ENCODE measurements at places on chromosomes 12 and 14.
A peak's percentile ranks its signal among the peaks of the same experiment; 100 is the strongest.

DNA sequence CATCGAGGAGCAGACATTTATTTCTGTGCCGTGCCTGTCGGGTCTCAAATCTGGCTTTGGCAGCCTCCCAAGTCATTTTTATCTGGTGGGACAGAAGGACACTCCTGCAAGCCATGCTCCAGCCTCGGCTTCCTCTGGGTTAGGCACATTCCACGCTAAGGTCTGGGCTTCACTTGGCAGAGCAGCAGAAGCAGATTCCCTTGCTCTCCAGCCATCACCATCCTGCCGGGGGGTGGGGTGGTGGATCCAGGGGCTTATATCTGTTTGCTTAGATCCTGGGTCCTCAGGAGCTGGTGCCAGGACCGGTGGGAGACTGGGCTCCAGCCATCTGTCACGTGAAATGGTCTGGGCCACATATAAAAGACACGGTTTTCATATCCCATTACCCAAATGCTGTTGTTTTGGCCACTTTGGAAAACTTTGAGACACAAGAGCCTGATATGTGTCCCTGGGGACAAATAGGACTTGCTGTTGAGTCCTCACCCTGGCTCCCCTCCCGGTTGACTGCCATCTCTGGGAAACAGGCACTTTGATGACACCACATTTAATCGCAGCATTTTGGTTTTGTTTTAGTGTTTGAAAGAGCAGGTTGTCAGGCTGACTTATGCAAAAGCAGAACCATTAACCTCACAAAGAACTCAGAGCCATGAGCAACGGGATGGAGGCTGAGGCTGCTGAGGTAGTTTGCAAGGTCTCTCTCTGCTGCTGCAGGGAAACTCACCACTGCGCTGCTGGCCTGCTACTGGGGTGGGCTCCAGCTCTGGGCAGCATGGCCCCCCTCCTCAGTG, 69.6 kb upstream of the PRMT8 start:
- DNase-seq = no peak

DNA sequence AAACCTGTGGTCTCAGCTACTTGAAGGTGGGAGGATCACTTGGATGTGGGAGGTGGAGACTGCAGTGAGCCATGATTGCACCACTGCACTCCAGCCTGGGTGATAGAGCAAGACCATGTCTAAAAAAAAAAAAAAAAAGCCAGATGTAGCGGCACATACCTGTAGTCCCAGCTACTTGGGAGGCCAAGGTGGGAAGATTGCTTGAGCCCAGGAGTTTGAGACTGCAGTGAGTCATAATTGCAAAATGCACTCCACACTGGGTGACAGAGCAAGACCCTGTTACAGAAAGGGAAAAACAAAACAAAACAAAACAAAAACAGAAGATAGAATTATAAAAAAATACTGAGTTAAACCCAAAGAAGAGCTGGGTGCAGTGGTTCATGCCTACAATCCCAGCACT, 29.1 kb upstream of the APOF start:
- no peak for DNase-seq

DNA sequence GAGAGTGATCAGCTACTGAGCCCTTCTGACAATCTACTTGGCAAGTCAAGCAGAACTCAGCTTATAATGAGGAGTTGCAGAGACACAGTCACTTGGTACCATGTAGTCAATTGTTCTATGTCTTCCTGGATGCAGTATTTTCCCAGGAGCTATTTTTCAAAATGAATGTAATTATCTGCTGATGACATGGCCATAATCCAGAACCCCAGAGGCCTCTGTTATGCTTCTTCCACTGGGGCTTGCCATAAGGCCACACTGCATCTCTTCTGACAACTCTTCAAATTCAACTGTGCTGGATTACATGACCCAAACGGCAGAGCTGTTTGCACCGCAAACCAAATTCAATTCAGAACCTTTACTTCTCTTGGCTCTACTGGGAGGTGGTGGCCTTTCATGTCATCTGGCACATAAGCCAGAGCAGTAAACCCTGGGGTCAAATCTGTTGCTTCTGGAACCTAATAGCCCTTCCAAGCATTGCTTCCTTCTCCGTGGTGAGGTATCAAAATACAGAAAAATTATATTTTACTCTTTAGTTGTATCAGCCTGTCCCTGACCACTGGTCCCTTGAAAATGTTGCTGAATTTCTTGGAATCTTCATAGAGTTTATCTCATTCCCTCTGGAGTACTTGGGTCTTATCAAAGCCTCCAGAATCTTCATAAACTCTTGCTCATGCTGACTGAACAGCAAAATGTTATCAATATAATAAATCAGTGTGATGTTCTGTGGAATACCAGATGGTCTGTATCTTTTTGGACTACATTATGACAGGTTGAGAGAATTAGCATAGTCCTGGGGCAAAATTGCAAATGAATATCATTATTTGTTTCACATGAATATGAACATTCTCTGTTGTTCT, 79.4 kb upstream of the DCN start:
- DNase-seq = no peak

- DNase-seq = no peak
Measured at GRCh38 chr12:52041695-52042123, 9.5 kb upstream of the NR4A1 start.

- no peak for DNase-seq
Measured at GRCh38 chr12:108678104-108678730, 44.5 kb upstream of the SELPLG start.

DNA sequence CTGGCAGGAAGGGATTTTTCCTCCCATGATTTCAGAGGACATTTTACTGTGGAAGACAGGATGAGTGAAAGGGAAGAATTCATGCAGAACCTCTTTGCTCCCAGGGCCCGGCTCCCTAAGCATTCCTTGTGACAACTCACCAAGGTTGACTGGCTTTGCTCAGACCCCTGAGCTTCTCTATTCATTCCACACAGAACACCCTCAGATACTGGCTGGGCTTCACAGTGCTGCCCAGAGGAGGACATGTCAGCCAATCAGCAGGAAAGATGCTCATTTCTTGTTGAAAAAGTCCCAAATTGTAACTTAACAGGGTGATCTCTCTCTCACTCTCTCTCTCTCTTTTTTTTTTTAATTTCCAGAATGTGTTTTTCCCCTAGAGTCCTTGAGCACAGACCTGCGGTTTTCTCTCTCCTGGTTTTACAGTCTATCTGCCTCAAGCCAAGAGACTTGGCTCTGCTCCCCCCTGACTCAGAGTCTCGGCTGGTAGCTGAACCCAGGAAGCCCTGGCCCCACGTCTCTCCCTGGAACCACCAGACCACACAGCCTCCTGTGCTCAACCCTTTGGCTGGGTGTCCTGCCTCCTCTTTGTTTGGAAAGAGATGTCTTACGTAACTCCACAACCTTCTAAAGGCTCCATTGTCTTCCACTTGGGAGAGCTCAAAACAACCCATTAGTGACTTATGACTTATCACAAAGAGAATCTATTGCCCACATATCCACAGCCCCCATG, 43.9 kb downstream of the SSPN start:
- DNase-seq = no peak

DNA sequence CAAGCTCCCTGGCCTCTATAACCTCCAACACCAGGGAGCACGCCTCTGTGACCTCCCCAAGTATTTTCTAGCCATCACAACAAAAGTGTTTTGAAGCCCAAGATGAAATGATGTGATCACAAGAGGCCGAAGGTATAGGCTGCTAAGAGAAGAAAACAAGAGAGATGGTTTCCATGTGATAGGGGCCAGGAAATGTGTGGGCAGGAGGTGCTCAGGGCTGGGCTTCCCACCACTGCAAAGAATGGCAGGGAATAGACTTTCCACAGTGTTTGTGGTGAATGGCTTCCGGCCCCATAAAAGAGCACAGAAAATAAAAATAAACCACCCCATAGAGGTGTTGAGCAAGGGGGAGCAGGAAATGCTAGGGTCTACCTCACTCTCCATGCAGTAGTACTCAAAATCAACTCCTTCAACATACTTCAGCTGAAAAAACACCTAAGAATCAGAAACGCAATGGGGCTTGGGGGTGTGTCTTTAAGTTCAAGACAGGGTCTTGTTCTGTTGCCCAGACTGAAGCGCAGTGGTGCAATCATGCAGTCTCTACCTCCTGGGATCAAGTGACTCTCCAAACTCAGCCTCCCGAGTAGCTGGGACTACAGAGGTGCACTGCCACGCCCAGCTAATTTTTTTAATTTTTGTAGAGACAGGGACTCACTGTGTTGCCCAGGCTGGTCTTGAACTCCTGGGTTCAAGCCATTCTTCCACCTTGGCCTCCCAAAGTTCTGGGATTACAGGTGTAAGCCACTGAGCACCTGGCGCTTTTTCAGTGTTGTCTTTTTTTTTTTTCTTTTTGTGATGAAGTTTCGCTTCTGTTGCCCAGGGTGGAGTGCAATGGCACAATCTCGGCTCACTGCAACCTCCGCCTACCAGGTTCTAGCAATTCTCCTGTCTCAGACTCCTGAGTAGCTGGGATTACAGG, 27.1 kb downstream of the DAD1 start:
- DNase-seq = peak; percentile 82

- DNase-seq = no peak
Measured at GRCh38 chr12:108462686-108463085, 52.4 kb upstream of the FICD start.

DNA sequence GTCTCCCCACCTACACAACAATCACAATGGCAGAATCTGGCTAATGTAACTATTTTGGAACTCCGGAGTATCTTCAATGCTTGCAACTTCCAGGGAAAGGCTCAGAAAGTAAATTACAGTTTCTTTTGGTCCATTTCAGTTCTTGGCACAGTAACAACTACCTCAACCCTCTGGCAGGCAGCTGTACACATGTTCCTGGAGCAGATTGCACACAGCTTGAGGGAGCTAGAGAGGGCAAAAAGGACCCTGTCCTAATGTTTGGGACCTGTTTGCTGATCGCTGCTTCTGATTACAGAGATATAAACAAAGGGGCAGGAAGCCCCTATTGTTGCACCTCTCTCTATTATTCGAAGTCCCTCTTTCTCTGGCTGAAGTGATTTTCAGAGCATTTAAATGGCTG, 35.2 kb upstream of the SLC38A1 start:
- DNase-seq = no peak

DNA sequence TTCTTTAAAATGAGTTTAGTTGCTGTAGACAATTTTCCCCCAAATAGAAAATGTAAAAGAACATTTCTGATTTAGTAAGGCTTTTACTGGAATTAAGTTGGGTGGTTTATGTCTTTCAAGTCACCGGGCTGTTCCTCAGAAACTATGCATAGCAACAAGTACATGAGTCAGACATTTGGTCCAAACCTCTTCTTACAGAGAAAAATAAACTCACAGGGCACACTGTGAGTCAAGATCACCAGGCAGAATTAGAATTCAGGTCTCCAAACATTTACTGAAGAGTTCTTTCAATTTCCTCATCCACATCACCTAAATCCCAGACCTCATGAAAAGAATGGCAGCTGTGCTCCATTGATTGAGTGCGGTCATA, 476.1 kb upstream of the SOX5 start:
- DNase-seq = no peak

GRCh38 chr12:94433744-94434143, 25.9 kb downstream of the CEP83 start:
- no peak for DNase-seq

DNA sequence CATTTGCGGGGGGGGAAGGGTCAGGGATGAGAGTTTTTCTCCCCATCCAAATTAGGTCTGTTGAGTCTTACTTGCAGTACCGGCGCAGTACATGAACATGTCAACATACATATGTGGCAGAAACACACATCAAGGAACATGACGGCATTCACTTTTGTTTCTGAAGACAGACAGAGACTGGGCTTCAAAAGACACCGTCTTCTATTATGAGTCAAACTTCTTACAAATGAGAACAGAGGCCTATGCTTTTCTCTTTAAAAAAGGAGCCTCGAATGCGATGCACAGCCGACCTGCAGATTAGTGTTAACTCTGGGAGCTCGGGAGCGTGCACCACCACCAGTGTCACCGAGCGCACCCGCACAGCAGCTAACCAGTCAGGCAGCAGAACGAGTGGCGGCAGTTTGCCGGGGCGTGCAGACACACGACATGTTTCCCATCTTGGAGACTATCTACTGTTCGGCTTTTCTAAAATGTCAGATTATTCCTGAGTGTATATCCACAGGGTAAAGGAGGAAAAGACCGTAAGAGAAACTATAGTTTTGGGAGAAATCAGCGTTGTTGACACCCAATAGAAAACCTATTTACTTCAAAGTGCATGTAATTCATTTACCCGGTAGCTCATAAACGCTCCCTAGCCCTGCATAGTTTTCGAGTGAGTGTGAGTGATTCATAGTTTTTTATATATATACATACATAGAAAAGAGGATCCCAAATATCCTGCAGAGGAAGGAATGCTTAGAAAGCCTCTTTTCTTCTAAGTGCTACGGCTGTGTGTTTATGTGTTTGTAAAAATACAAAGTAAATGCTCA, 33.0 kb downstream of the UBR7 start:
- no peak for DNase-seq

DNA sequence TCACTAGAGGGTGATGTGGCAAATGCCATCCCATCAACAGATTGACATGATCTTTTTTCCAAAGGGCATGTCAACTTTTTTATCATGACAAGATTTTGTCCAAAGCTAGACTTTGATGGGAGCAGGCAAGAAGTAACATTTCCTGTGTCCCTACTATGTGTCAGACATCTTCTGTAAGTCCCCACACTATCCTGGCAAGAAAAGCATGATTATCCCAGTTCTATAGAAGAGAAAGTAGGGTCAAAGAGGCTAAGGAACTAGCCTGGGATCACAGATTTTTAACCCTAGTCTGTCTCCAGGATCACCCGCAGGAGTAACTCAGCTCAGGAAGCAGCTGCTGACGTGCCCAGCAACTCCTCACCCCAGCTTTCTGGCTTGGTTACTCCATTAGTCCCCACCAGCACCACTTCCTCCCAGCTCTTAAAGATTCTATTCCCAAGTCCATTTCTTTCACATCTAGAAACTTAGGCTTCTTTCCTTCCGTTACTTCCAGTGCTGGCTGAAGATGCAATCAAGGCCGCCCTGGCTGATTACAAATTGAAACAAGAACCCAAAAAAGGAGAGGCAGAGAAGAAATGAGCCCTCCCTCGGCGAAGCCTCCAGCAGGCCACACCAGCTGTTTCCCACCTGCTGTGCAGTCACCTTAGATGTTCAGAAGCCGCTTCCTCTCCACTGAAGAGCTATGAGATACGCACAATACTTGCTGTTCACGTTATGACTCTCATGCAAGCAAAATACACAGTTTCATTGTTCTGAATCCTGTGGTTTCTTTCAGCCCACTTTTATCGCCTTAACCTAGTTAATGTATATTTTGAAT, 6.2 kb downstream of the ISCU start:
- peak; percentile 72 for DNase-seq

DNA sequence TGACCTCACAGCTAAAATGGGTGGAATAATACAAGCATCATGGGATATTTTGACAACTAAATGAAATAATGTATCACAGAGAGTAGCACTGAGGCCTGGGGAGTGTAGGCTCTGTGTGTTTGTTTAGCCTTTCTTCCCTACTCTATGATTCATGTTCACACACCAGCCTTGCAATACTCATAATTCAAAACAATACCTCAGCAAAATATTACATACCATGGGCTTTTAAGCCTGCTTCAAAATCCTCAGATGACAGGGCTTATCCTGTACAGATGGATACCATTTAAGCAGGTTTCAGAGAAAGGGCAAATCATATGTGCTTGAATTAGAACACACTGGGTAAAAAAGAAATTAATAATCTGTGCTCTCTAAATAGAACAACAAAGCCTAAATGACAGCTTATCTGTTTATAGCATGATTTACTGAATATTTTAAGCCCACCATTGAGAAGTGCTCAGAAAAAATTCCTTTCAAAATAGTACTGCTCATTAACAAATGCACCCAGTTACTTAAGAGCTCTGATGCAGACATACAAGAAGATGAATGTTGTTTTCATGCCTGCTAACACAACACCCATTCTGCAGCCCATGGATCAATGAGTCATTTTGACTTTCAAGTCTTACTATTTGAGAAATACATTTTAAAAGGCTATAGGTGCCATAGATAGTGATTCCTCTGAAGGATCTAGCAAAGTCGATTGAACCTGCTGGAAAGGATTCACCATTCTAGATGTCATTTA, 84.9 kb upstream of the ADAMTS20 start:
- DNase-seq = no peak
